RCC 7860 (cell line): ENCODE measurements at places on chromosomes 12 and 14.

- no peak for DNase-seq
These were observed 66.9 kb upstream of the ACTN1 start for GRCh38 chr14:69045857-69046475.

GRCh38 chr12:66345956-66346355, 43.7 kb downstream of the HELB start:
- no peak for DNase-seq

DNA sequence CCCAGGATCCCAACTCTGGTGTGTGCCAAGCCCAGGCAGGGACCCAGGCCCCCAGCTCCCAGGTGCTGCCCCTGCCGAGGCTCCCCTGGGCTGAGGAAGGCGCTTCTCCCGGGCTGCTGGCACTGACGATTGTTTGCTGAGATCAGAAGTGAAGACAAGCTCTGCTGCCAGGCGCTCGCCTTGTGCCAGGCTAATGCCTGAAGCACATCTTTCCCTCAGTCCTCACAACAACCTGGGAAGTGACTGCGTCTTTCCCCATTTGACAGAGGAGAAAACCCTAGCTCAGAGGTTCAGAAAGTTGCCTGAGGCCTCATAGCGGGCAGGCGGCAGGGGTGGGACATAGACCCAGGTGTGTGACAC, 36.8 kb downstream of the ANKRD9 start:
- DNase-seq: no peak

DNA sequence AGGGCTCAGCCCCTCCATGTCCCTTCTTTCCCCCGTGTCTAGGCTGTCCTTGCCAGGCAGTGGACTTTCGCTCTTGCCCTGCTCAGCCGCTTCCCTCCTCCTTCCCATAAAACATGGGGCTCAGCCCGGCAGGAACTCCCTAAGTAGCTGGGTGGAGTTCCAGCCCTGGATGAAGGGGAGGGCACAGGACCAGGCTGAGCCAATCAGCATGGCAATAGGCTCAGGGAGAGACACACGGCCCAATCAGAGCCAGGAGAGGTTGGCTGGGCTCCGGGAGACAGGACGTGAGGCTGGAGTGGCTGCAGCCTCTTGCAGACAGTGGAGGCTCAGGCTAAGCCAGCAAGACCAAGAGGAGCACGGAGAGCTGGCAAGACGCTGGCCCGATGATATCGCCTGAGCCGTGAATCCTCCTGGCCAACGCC, 54.3 kb downstream of the GALNT9 start:
- DNase-seq: peak; percentile 25

DNA sequence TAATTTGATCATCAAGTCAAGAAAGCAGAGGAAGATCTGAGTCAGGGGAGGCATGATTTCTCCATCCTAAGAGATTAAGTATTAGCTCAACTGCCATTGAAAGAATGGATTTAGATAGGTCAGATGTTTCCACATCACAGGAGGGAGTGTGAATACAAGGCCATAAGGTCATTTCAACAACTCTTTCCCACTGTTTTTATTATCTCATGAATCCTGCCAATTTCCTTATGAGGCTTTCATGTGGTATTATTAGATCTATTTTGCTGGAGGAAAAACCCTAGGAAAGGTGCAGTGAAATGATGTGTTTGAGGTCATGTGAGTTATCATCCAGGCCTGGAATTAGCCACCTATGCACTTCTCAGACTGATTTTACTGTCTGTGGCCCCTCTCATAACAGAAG, 269.0 kb downstream of the NOVA1 start:
- DNase-seq: no peak

DNA sequence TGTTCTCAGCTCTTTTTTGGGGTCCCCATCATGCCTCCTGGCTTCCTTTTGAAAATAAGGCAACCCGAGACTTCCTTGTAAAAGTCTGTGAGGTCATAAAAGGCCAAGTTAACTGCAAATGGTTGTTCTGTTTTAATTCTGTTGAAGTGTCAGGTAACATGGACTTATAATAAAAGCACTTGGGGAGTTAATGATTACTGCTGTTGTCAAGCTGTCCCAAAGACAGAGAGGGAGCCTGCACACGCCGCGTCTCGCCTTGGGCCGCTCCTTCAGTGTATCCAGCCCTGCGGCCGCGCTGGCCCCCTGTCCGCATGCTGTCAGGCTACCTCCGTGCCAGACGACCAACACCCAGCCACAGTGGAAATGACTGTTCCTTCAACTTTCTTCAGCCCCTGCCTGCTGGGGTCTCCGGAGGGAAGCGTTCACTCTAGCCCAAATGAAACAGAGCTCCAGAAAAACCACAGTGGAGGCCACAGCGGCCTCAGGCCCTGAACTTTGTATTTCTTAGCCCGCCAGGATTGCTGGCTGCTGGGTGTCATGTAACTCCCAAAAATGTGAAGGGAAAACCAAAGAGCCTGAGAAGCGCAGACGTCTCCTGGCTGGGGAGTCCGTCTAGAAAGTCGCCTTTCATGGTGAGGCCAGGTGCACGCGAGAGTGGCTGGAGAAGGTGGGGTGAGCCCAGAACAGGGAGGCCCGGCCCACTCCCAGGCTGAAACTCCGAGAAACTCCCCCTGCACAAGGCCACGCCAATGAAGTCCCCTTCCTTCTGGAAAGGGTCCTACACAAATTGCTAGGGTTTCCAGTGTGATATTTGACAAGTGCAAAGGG, 189.1 kb downstream of the ZFP36L1 start:
- no peak for DNase-seq

GRCh38 chr14:21974741-21975140, 301.1 kb upstream of the OR4E1 start:
- DNase-seq: no peak

GRCh38 chr12:63495974-63496373, 172.3 kb downstream of the DPY19L2 start:
- no peak for DNase-seq

DNA sequence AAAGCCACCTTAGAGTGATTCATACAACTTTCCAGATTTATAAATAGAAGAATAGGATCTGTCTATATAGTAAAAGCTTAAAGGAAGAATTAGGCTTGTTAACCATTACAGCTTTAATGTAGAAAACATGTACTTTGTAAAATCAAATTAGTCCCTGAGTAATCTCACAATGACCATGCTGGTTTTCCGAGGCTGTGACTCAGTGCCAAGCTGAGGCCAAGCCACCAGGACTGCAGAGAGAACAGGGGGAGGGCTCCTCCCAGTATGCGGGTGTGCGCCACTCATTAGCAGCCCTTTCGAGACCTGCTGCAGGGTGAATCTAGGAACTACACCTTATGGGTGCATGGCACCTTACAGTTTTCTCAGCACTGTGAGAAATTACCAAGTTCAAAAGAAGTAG, 167.0 kb downstream of the EFCAB11 start:
- no peak for DNase-seq

DNA sequence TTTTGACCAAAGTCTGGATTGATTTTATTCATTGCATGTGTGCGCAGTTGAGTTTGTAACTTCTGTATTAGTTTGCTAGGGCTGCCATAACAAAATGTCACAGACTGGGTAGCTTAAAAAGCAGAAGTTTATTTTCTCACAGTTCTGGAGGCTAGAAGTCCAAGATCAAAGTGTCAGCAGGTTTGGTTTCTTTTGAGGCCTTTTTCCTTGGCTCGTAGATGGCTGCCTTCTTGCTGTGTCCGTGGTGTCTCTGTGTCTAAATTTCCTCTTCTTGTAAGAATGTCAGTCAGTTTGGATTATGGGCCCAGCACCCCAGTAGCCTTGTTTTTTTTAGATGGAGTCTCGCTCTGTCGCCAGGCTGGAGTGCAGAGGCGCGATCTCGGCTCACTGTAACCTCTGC, 11.8 kb downstream of the DNM1L start:
- DNase-seq: no peak

GRCh38 chr14:50055461-50056228, 60.7 kb downstream of the VCPKMT start:
- no peak for DNase-seq

- peak; percentile 49 for DNase-seq
These were observed 115.7 kb downstream of the BEGAIN start for GRCh38 chr14:100471441-100472093.
